ENCODE measurements at places on chromosomes 16 and 17.

DNA sequence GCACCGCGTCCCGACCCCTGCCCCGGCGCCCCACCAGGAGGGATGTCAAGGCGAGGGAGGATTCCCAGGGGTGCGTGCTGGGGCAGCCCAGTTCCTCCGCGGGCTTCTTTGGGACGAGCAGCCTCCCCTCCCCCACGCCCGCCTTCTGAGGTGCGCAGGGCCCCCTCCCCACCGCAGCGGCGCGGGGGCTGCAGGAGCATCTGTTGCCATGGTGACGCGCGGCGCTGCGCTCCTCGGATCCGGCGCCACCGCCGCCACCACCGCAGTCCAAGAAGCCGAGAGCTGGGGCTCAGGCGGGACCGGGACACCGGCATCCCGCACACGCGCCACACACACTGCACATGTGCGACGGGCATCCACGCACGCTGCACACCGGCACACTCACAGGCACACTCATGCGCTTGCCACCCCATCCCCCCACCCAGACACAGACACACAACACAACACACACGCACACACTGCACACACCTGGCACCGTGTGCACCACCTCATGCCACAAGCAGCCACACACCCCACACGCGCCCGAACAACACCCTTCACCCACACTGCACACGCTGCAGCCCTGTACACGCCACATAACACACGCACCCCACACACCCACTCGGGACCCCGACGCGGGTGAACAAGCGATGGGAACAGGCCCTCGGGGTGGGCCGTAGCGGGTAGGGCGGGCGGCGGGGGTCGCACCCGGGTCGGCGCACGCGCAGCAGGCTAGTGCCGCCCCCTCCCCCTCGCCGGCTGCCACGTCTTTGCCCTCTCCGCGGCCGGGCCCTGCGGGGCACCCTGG lies 17.0 kb downstream of the ENPP7 start:
- DNase-seq: no peak

DNA sequence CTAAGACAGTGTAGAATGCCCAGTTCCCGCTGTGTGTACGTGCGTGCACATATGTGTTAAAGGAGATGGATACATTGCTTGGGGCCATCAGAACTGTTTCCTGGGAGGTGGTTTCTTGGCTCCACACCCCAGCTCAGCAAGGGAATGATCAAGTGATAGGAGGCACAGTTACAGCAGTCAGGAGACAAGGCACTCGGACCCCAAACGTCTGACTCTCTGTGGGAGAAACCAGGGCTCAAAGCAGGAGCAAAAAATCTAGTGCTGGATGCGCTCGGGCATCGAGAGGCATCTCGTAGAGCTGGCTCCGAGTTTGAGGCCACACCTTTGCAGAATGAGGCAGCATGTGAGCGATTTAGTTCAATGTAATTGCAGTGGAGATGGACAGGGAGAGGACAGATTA lies 71.9 kb downstream of the RBBP6 start:
- DNase-seq: no peak

DNA sequence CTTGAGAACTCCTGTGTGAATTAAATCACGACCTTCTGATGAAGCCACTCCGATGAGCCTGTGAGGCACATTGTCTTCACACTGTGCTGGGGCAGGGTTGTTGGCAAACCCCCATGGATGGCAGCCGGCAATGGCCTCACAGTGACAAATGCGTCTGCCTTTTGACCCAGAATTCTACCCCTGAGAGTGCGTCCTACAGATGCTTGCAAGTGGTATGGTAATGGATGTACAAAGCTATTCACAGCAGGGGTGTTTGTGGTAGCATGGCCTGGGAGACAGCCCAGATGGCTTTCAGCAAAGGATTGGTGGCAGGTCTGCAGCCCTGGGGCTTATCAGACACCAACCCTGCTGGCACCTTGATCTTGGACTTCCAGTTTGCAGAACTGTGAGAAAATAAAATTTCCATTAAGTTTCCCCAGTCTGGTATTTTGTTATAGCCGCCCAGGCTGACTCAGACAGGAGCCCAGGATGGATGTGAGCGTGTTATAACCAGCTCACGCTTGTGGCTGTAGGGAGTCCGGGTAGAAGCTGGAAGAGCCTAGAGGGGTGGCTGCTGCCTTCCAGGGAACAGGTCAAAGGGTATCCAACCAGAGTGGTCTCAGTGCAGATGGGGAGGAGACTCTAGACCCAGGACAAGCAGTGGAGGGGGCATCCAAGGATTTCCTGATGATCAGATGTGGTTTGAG lies 10.1 kb downstream of the AFMID start:
- no peak for DNase-seq

- DNase-seq: no peak
Observed at GRCh38 chr17:36182176-36183000, 6.0 kb upstream of the TBC1D3B start.

DNA sequence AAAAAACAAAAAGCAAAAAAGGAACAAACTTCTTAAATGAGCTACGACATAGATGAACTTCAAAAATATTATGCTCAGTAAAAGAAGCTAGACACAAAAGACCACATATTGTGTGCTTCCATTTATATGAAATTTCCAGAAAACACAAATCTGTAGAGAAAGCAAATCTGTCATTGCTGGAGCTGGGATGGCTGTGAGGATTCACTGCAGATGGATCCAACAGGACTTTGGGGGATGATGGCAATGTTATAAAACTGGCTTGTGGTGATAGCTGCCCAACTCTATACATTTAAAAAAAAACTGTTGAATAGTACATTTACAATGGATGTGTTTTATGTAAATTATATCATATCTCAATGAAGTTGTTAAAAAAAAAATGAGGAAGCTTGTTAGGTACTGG lies 52.6 kb upstream of the MAP3K14 start:
- DNase-seq: no peak

GRCh38 chr16:4409081-4409932 lies 7.1 kb downstream of the CORO7 start:
- no peak for DNase-seq
